ENCODE measurements at places on chromosomes 5 and 9.

DNA sequence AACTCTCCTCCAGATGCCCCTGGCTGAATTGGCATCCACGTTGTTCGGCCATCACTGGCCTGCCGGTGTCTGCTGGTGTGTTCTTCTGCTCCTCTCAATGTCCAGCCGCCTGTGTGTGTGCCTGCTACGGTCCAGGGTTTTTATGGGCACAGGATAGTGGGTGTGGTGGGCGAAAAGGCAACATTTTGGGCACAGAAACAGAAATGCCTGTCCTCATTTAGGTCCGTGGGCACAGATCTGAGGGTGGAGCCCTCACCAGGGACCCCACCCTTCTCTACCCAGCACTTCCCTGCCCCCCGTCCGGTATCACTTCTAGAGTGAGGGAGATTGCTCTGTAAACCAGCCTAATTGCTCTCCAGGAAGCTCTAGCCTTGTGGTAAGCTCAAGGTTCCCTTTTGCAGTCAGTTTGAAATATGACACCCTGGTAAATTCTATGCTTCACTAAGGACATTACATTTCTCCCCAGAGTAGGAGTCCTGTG, 410.1 kb downstream of the MAT2B start:
- DNase-seq = no peak

GRCh38 chr5:32565145-32565544, 20.2 kb upstream of the SUB1 start:
- DNase-seq = no peak

GRCh38 chr9:129626625-129627284, 792 bp downstream of the NTMT1 start:
- no peak for DNase-seq

DNA sequence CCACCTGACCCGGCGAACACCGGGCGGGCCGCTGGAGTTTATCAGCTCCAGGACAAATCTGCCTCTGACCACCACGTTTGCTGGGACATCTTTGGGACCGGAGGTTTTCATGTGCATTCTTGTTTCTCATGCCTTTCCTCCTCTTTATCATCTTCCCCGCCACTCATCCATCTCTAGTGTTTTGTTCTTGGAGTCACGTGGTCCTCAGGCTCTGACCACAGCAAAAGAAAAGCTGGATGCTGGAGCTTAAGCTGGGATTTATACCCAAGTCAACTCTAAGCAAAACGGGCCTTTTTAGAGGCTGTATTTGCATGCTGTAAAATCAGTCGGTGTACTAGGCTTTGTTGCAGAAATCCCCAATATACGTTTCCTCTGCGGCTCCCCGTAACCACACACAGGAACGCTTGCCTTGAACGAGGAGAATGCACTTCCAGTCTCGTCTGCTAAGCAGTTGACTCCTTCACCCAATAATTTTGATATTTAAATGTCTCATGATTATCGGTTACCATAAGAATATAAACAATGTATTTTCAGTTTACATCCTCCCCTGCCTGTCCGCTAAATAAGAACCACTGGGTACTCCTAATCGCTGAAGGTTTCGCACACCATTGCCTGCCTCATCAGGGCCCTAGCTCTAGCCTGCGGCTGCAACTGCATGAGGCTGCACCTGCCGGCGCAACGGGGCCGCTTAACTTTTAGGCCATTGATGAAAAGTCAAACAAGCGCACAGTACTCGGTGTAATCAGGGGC, 560 bp upstream of the NDUFS6 start:
- no peak for DNase-seq

GRCh38 chr5:167725741-167726140, 565.7 kb upstream of the WWC1 start:
- DNase-seq = no peak

GRCh38 chr5:110903966-110904365, 165.2 kb downstream of the SLC25A46 start:
- no peak for DNase-seq

- no peak for DNase-seq
Observed at GRCh38 chr9:137148242-137148641, 9.3 kb downstream of the GRIN1 start.

DNA sequence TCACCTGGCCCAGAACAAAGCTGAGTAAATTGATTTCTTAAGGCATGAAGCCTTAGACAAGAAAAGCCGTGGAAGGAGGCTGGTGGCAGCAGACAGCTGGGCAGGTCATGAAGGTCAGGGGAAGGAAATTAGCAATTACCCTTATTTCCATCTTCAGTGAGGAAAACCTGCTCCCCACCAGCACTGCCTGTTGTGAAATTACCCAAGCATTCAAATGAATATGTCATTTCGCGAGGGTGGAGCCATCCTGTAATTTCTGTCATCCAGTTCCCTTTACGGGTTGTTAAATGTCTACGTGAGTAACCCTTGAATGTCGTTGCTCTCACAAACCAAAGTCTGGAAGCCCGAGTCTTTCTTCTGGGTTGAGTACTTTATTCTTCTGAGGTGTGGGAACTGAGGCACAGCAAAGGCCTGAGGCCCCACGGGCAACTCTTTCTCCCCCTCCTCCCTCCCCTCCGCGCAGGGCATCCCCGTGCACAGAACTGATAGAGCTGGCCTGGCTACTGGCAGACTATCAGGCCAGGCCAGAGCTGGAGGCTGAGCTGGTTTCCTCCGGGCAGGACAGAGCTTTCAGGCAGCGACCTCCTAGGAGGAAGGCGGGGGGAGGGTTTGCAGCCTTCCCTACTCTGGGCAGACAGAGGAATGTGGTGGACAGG, 22.0 kb upstream of the AK3 start:
- DNase-seq = no peak

DNA sequence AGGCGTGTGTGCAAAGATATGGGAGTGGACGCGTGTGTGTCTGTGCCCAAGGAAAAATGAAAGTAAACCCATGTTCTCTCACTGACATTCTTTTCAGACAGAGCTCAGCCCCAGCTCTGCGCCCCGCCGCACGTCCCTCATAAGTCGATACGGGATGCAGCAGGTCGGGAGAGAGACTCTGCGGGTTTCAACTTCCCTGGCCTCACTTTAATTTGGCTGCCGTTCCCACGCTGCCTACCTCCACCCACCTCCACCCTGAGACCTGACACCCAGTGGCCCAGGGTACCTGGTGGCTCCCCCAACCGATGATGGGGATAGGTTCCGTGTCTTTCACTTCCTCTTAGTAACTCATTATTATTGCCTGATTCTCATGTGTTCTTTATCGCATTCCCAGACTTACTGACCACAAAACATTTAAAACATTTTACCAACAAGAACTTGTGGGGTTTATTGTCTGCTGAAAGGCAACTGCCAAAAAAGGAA, 19.4 kb downstream of the LHX2 start:
- DNase-seq = no peak

- no peak for DNase-seq
Observed at GRCh38 chr9:75864266-75864665, 26.2 kb upstream of the PCSK5 start.

DNA sequence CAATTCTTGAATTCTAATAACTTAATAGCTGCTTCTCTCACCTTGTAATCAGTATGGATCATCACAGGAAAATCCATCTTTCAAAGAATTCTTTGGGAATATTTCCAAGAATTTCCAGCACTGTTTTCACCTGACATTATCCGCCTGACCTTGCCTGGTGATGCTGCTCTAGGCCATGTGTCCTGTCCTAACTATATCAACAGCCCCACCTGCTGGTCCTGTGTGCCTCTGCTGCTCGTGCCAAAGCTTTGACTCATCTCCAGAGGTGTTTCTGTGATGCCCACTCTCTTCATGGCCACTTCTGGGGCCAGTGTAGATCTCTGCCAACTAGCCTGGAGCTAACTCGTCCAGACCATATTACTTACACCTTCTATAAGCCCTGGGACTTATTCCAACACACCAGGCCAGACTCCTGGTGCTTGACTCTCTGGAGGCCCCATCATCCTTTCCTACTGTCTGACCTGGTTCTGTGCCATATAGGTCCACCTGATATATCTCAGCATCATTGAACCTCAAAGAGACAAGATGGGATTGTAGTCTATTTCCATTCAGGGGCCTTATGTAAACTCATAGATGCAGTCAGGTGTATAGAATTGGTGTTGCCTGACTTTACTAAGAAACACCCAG, 67.5 kb upstream of the CKMT2 start:
- DNase-seq = peak; percentile 57

DNA sequence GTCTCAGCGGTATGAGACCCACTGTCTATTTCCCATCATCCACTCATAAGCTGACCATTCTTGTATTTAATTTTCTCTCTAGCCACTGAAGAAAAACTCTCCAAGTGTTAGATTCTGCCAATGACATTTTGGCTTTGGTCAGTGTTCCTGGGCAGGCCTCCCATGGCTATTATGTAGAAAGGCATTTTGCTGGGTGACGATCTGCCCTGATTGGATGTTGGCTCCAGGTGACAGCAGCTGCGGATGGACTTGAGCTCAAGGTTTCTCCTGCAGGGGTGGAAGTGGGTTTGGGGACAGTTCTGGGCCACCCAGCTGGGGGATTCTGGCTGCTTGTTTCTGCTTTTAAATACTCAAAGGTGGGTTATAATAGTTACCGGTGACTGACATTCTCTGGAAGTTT, 31.6 kb downstream of the ACSL6 start:
- DNase-seq = no peak

DNA sequence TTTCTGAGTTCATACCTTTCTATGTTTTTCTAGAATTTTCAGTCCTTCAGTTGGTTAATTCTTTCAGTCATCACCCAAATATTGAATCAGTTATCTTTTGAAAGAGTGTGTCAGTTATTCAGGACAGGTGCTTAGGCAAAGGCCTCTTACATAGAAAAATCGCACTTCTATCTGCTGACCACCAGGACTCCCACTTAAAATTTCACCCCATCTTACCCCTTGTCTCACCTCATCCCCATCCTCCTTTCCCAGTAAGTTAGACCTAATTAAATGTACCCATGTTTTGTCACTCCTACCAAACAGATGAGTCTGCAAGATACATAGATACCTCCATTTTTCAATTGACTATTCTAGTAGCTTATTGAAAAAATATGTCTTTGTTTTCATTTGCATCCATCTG, 159.9 kb upstream of the PIK3R1 start:
- no peak for DNase-seq

GRCh38 chr5:168822745-168823281, 243.6 kb upstream of the PANK3 start:
- DNase-seq = no peak

DNA sequence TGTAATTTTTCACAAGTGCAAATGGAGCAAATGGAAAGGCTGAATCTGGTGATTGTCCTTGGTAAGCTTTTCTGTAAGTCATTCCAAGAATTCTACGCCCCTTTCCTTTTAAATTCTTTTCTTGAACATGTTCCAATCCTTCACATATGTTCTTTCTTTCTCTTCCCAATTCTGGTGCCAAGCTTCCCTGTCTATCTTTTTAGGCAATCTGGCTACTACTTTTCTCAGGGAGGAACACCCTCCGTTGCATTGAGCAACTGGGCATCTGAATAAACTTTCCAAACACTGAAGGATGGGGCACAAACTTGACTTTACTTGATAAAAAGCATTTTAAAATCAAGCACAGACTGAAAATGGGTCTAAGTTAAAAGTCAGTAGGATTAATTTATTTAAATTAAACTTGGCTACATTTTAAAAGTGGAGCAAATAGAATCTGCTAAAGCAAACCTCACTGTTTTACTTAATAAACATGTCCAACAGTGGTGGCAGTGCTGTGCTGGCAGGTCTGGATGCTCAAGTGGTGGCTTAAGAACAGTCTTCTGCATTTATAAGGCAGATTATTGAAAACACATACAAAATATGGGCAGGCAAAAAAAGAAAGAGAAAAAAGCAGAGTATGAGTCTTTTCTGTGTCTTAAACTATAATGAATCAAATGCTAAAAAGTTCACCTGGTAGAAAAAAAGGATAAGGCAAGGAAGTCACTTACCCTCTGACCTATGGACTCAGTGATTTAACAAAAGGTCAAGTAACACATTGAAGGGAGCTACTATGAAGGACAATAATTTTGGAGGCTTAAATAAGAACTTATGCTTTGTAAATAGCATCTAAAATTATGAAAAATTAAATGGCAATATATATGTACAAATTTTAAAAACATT, 5.4 kb downstream of the ELL2 start:
- DNase-seq = no peak

DNA sequence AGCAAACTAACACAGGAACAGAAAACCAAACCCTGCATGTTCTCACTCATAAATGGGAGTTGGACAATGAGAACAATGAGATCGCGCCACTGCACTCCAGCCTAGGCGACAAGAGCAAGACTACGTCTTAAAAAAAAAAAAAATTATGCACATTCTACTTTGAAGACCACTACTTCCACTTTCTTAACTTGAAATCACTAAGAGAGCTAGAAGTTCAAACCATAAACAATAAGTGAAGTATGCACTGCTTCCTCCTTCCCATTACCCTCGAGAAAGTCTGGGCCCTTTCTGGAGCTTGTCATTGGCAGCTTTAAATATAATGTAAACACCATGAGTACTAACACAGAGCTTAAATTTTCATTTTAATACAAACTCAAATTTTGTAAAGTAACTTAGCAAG, 94.9 kb downstream of the TLE1 start:
- DNase-seq = no peak

DNA sequence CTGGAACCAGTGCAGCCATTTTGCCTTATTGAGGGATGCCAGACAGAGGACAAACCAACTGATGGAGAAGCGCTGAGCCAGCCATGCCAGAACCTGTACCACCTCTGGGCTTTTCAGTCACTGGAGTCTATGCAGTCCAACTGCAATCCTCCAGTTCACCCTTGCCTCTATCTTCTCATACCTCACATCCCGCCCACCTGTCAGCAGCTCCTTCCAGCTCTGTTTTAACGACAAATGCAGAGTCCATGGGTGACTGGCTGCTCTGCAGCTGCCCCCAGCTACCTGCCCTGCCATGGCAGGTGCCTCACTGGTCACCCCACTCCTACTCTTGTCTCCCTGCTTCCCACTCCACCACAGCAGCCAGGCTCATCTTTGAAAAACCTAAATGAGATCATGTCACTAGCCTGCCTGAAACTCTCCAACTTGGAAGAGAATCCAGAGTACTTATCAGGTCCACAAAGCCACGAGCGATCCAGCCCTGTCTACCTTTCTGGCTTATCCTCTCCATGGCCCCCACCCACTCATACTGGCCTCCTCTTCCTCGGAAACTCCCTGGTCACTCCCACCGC, 14.0 kb upstream of the ACSL6 start:
- no peak for DNase-seq

DNA sequence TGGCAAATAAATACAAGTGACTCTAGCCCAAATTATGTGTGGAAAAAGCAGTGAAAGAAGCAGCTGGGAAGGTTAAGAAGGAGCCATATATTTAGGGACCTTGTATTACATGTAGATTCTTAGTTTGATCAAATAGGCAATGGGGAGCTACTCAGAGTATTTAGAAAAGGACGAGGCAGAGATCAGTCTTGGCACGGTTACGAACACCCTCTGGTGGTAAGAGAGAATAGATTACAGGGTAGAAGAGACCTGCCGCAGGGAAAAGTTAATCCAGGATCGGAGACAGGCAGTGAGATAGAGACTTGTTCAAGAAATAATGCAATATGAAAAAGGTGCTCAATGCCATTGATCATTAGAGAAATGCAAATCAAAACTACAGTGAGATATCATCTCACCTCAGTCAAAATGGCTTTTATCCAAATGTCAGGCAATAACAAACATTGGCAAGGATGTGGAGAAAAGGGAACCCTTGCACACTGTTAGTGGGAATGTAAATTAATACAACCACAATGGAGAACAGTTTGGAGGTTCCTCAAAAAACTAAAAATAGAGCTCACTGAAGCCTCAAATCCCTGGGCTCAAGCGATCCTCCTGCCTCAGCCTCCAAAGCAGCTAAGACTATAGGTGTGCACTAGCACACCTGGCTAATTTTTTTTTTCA, 12.0 kb downstream of the INIP start:
- no peak for DNase-seq

All from stimulated activated CD4-positive, alpha-beta T cell treated with anti-CD3 and anti-CD28 coated beads, Interleukin-1b, Interleukin-23, amount 100 ng/mL, for 24 hours (primary cell).